Activated CD4-positive, alpha-beta T cell treated with anti-CD3 and anti-CD28 coated beads for 36 hours (primary cell): ENCODE measurements at places on chromosomes 1 and 21.

GRCh38 chr1:35324486-35324885, 56.0 kb downstream of the ZMYM4 start:
- no peak for DNase-seq

DNA sequence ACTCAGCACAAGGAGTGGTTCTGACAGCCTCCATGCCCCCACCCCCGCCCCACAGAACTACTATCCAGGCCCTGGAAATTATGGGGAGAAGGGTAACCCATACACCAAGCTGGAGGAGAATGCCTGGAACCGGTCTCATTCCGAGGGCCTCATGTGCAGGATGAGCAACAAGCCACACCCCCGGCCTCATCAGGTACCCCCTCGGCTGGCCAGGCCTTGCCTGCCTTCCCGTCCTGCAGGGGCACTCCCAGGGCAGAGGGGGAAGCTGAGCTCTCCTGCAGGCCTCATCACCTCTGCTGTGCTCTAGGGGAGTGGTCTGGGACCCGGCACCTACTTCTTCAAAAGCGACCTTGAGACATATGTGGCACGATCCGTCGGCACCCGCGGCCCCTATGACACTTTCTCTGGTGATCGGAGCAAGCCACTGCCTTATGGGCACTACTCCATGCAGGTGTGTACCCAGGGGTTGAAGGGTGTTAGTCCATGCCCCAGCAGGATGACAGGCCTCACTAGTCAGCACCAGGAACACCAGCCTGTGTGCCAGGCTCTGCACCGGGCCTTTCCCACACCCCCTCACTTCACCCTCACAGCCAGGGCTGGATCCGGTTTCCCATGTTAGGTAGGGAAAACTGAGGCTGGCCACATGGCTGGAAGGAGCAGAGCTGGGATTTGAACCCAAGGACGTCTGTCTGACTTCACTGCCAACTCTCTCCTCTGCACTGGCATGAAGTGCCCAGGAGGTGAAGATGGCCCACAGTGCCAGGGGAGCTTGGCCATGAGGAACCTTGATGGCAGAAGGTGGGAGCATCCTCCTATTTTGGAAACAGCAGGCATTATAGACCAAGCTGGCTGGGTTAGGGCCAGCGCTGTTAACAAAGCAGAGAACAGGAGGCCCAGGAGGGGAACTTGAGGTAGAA, 10.9 kb upstream of the TTC22 start:
- no peak for DNase-seq

- DNase-seq, result no peak
Measured at GRCh38 chr1:193785850-193786420, 599.5 kb upstream of the B3GALT2 start.

- no peak for DNase-seq
Measured at GRCh38 chr1:165686121-165686970, 12.0 kb downstream of the ALDH9A1 start.

DNA sequence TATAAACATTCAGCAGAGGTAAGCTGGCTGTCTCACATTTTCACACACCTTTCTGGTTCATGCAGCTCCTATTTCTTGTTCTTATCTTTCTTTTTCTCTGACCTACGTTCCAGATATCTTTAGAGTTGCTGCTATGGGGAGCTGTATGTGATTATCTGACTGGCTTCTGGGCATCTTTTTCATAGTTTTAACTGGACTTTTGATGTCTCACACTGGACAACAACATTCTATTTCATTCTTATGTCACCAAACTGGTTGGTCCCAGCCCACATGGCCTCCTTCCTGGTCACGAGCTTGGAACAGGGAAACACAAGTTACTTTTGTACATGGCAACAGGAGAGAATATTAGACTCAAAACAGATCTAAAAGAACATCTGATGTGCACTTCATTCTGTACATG, 7.7 kb upstream of the CLDN8 start:
- DNase-seq, result no peak

DNA sequence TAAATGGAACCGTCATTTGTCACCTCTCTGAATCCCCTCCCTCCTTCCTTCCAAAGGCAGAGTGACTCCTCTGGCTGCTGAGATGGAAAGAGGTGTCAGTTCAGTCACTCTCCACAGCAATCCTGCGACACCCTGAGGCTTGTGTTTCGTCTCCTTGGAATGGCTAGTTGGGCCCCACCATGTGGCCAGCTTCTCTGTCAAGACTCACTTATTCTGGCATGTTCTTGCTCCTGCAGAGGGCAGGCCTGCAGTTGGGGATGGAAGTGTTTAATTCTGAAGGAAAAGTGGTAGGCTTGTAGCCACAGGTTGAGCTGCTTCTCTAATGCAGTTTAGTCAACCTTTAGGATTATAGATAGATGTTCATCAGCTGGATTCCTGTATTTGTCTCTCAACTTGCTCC, 149.6 kb downstream of the LMO4 start:
- no peak for DNase-seq

- DNase-seq, result no peak
Measured at GRCh38 chr1:38958967-38959366, 17.3 kb upstream of the RHBDL2 start.

GRCh38 chr1:21184276-21184675, 7.6 kb upstream of the EIF4G3 start:
- no peak for DNase-seq

DNA sequence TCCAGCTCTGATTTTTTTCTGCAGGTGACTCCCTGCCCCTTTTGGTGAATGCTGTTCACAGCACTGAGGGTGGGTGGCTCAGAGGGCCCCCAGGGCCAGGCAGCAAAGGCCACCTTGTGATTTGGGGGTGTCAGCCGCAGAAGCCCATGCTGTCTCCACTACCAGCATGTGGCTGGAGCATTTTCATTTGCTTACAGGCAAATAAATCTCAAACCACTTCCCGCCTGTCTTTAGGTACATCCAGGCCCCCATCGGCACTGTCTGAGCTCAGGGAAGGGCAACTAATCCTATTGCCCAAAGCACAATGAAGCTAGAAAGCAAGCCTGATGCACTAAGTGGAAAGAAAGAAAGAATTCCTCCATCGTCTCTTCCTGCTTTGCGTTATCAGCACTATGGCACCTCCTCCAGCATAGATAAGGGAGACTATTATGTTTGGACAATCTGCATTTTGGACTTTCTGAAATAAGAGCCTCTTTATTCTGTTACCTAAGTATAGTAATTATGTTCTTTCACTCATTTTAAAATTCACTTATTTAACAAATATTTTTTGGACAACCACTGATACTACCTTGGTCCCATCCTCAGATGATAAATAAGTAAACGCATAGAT, 100.5 kb upstream of the TLR5 start:
- no peak for DNase-seq

DNA sequence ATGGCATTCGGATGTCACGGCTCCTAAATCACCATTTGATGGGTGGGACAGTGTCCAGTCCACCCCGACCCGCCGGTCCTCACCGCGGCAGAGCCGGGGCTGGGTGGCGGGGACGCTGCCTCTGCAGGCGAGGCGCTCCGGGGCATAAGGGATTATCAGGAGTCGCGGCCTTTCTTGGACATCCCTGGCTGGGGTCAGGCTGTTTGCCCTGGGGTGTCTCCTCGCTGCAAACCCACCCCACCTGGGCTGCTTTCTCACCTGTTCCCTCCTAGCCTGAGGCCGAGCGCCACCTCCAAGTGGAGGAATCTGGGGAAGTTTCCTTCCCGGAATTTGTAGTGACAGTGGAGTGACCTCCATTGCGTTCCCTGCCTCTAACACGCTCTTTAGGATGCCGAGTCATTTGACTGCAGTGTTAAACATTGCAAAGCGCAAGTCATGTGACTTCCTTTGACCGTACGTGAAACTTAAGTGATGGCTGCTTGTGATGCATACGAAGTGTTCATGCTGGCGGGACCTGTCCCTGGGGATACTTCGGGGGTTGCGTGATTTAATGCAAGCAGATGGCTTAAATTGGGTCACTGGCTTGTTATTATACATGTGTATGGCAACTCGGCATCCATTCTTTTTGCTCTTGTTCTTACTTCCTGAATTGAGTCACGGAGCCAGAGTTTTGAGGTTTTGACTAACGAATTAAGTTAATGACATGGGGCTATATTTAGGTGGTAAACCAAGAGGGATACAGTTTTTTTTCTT, 536 bp downstream of the LGALS8 start:
- DNase-seq, result peak; percentile 72

DNA sequence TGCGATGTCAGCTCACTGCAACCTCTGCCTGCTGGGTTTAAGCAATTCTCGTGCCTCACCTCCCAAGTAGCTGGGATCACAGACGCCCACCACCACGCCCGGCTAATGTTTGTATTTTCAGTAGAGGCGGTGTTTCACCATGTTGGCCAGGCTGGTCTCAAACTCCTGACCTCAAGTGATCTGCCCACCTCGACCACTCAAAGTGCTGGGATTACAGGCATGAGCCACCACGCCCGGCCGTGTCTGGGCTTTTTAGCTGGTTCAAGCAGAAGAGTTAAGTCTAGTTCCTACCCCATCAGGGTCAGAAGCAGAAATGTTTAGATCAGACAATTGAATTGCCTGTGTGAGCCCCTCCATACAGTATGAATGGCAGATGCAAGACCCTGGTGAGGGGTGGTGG, 27.7 kb upstream of the RIPK4 start:
- DNase-seq, result no peak

- DNase-seq, result no peak
Measured at GRCh38 chr1:88877911-88878310, 13.5 kb downstream of the GTF2B start.

GRCh38 chr1:227753999-227754711, 18.9 kb downstream of the SNAP47 start:
- DNase-seq, result no peak

GRCh38 chr1:231419147-231419546, 2.9 kb downstream of the EGLN1 start:
- DNase-seq, result no peak

DNA sequence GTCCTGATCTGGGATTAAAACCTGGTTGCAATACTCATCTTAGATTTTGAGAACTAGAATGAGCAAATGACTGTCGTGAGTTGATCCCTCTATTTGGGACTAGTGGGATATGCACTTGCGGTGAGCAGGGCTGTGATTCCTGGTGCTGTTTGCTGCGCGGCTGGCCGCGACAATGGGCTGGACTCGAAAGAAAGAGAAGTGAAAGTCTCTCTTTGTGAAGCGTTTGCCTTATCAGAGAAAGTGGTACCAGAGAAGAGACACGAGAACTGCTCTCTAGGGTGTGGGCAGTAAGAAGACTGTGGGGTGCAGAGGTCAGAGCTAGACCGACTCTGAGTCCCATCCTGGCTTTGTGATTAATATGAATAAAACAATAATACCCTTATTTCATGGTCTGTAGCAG, 8.6 kb downstream of the ST6GALNAC3 start:
- DNase-seq, result no peak

- DNase-seq, result no peak
Measured at GRCh38 chr1:56957931-56958330, 7.9 kb downstream of the C8B start.

DNA sequence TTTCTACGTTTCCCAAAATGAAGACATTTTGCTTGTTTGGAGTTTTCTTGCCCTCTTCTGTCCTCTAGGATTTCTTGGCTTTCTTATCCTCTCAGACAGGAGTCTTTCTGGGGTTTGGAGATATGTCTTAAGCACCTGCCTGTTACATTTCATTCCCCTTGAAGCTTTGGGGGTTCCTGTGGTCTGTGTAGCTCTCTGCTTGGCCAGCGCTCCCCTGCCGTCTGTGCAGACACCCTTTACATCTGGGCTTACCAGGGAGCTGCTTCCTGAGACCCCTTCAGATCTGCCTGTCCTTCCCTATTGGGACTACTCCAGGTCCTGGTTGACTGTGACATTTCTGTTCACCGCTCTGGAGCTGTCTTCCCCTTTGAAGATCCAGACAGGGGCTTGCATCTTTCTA, 171.9 kb upstream of the CSF3R start:
- DNase-seq, result no peak

- no peak for DNase-seq
Measured at GRCh38 chr21:9750341-9751086, 770.9 kb upstream of the TPTE start.

- no peak for DNase-seq
Measured at GRCh38 chr1:245957427-245957826, 549.7 kb downstream of the SMYD3 start.

DNA sequence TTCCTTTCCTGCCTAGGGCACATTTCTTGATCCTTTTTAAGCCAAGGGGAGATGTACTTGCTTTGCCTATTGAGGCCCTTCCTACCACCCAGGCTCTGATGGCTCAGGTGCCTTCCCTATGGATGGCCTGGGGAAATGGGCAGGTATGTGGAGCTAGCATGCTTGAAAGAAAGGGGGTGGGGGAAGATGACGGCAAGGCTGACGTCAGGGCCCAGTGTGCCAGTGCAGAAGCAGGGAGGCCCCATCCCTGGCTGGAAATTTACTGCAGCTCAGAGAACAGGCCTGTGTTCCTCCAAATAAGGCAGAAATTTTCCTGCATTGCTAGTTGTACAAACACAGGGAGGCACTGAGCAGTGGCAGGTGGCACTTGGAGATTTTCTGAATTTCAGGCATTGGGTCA, 453.2 kb upstream of the VAMP3 start:
- DNase-seq, result no peak

DNA sequence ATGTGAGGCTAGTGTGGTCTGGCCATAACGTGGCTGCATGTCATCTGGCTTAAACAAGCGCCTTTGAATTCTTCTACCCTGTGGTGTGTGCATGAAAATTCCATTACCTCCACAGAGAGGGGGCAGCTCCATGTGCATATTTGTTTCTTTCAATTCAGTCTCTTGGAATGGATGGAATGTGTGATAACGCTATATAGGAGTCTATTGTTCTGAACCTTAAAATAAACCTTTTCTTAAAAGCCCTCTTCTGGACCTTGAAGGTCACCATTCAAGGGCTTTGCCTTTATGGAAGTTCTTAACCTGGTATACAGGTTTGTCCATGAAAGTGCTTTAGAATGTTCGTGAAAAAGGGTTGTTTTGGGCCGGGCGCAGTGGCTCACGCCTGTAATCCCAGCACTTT, 118.2 kb upstream of the ADGRL2 start:
- no peak for DNase-seq

DNA sequence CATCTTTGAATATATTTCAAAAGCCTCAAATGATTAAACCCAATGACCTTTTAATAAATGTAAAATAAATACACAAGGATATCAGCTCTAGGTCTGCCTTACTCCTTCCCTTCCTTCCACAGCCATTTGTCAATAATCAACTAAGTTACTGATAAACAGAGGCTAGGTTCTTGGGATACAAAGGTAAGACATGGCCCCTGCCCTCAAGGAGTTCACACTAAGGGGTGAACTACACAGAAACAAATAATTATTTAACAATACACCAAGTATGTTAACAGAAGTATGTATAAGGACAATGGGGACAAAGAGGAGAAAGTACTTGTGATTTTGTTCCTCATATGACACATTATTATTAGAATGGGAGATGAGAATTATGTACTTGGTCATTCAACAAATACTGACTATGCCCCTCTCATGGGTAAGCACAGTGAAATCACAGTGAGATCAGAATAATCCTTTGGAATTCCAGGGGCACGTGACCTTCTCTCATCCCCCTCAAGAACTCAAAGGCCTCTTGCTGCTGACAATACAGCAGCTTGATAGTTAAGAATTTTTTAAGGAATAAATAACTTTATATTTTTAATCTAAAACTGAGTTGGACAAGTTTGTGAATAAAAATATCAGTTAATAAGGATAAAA, 40.2 kb downstream of the ATP1B1 start:
- DNase-seq, result no peak

DNA sequence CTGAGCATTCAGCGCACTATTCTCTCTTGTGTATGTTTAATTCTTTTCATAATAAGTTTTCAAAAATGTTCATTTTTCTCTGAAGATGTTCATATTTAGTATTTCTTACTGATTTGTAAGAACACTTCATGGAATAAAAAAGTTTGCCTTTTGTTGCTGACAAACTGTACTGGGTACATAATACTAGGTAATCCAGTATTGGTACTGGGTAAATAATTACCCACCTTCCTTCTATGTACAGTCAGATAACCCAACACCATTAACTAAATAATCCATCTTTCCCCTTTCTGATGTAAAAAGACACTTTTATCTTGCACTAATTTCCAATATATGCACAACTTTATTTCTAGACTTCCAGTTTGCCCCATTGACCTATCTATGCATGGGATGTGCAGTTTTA, 23.9 kb downstream of the APP start:
- DNase-seq, result no peak
